ENCODE measurements at places on chromosomes 1 and 21. TPM values are rescaled to one million over a fixed set of nuclear protein-coding genes. Genes with fewer than 3 reads are reported as not detected.

DNA sequence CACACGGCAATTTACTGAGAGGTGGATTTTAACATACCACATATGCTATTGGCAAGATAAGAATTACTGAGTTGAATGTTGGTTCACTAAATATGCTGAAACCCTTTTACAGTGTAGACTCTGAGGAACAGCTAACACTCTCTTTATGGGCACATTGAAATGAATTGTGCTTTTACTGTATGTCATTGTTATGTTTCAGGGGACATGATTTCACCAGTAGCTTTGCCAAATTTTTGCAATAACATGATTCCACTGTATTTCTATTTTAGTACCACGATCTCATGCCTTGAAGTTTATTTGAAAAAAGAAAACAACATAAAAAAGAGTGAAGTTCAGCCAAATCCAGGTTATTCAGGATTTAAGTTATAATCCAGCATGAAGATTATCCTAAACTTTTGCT is 188.5 kb downstream of the HLX start:
- no peak for DNase-seq
- no peak overlapping the region for H3K4me3 ChIP-seq
- no peak overlapping the region for H3K27ac ChIP-seq
- no peaks in the 10 kb centered on the region for H3K27me3 ChIP-seq
- no peaks in the 10 kb centered on the region for H3K4me1 ChIP-seq

DNA sequence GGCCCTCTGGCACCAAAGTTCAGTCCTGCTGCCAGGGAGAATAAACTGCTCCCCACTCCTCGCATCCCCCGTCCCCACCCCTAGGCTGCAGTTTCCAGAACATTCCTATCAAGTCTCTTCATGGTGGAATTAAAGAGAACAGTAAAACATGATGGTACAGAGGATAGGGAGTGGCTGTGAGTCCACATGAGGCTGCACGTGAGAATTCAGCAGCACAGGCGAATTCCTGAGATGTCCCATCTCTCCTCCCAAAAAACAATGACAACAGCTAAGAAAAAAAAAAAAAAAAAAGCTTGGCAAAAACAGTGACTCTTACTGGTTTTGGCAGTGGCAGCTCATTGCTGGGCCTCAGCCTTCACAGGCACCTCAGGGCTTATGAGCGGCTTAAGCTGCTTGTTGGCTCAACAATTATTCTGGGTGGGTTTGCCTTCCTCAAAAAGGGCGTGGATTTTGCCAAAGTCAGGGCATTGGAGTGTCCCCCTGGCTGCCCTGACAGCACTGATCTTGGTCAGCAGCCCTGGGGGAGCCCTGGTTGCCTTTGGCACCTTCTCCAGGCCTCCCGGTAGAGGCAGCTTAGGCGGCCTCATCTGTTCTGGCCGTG is 5.7 kb upstream of the IFFO2 start:
- H3K4me3 ChIP-seq = no peak overlapping the region
- H3K4me1 ChIP-seq = peaks cover 8% of the 10 kb centered on the region
- DNase-seq = no peak
- no peaks in the 10 kb centered on the region for H3K36me3 ChIP-seq
- no peak overlapping the region for H3K27ac ChIP-seq

- H3K4me1 ChIP-seq = no peaks in the 10 kb centered on the region
- H3K36me3 ChIP-seq = no peaks in the 10 kb centered on the region
- DNase-seq = no peak
- H3K27me3 ChIP-seq = peaks cover 6% of the 10 kb centered on the region
Measured at GRCh38 chr21:35995522-35996088, 64.7 kb downstream of the SETD4 start.

DNA sequence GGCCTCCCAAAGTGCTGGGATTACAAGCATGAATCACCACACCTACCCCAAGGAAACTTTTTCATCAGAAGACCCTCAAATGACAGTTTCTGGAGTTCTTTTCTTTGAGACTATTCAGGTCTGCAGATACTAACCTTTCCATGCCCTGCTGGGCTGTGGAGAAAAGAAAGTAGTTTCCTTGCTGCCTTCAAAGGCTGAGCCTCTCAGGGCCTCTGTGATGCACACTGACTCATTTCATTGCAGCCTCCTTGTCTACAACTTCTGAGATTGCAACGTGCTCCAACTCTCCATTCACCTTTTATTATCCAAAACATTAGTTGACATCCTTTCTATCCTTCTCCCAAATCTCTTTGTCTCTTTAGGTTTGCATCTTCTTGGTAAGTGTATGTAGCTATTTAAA is 8.8 kb upstream of the SAMSN1 start:
- H3K27me3 ChIP-seq = no peaks in the 10 kb centered on the region
- no peak for DNase-seq
- no peak overlapping the region for H3K4me3 ChIP-seq
- no peaks in the 10 kb centered on the region for H3K36me3 ChIP-seq

DNA sequence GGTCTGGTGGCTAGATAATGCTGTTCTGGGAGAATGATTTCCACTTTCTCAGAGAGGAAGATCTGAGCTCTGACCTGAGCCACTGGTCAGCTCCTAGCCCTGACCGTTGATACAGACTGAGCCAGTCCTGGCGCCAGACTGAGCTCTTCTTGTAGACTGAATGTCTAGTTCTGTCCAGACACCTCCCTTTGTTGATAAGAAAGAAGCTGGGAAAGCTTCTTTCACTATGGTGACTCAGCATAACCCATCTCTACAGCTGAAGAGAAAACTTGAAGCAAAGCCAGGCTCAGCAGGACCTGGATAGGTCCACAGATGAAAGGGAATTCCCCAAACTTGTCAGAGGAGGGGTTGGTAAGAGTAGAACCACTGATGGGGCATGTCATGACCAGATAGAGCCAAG is 9.9 kb upstream of the TRABD2B start:
- no peak for DNase-seq
- no peak overlapping the region for H3K4me3 ChIP-seq
- H3K27ac ChIP-seq = no peak overlapping the region
- H3K4me1 ChIP-seq = no peaks in the 10 kb centered on the region
- H3K36me3 ChIP-seq = no peaks in the 10 kb centered on the region
- no peaks in the 10 kb centered on the region for H3K27me3 ChIP-seq

- no peaks in the 10 kb centered on the region for H3K36me3 ChIP-seq
- H3K27me3 ChIP-seq = no peaks in the 10 kb centered on the region
- H3K4me1 ChIP-seq = no peaks in the 10 kb centered on the region
- H3K27ac ChIP-seq = no peak overlapping the region
- no peak overlapping the region for H3K4me3 ChIP-seq
Measured at GRCh38 chr21:42818328-42818749, 61.0 kb downstream of the WDR4 start.

DNA sequence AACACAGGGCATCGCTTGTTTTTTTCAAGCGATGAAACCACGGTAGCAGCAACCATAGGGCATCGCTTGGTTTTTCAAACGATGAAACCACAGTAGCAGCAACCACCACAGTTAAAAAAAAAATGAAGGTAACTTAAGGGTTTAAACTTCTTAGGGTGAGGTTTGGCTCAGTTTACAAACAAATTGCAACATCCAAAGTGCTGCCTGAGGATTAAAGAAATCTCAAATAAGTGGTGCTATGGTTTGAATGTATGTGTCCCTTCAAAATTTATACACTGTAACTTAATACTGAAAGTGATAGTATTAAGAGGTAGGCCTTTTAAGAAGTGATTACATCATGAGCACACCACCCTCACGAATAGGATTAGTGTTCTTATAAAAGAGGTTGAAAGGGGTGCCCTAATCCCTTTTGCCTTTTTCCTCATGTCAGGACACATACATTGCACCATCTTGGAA is 6.4 kb upstream of the GBP5 start:
- H3K27me3 ChIP-seq = no peaks in the 10 kb centered on the region
- no peaks in the 10 kb centered on the region for H3K4me1 ChIP-seq
- H3K4me3 ChIP-seq = no peak overlapping the region
- no peaks in the 10 kb centered on the region for H3K36me3 ChIP-seq
- H3K27ac ChIP-seq = no peak overlapping the region
- DNase-seq = no peak

DNA sequence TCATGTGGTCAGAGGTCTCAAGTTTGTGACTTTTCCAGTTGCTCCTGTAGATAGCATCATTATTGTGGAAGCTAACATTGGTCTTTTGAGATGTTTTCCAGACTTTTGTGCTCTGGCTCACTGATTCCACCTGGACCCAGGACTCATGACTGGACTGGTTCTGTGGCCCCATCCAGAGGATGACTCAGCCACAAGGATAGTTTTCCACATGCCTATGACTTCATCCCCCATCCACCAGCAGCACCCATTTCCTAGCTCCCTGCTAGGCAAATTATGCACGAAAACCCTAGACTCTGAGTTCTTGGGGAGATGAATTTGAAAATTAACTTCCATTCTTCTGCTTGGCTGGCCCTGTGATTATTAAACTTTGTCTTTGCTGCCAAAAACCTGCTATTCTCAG is 949.3 kb downstream of the MRPL39 start:
- H3K27me3 ChIP-seq = no peaks in the 10 kb centered on the region
- H3K4me3 ChIP-seq = no peak overlapping the region
- DNase-seq = no peak
- H3K27ac ChIP-seq = no peak overlapping the region

The ACBD3 gene
- total RNA-seq = 31.2 TPM

The APCS gene
- total RNA-seq = 0.33 TPM

The CRYZ gene
- total RNA-seq = 32.7 TPM

The NR1I3 gene
- total RNA-seq = not detected

The ACTL8 gene
- total RNA-seq = not detected

The HSD3B1 gene
- total RNA-seq = not detected

Measured in Panc1 (cell line).